Endothelial cell (in vitro differentiated cells): ENCODE measurements at places on chromosomes 2 and 18. TPM values are rescaled to one million over a fixed set of nuclear protein-coding genes. Genes with fewer than 3 reads are reported as not detected.

COLEC11 gene
- 2.3 TPM for total RNA-seq

CNGA3 gene
- total RNA-seq = 0.10 TPM

CNRIP1 gene
- 21.8 TPM for total RNA-seq

TWIST2 gene
- not detected for total RNA-seq

IL1B gene
- not detected for total RNA-seq

MSTN gene
- 0.13 TPM for total RNA-seq
